Fibroblast of skin of abdomen (primary cell): ENCODE measurements at places on chromosomes 16 and 17.

GRCh38 chr16:85659805-85660511 is 28.8 kb downstream of the GINS2 start:
- DNase-seq, result peak; percentile 24

DNA sequence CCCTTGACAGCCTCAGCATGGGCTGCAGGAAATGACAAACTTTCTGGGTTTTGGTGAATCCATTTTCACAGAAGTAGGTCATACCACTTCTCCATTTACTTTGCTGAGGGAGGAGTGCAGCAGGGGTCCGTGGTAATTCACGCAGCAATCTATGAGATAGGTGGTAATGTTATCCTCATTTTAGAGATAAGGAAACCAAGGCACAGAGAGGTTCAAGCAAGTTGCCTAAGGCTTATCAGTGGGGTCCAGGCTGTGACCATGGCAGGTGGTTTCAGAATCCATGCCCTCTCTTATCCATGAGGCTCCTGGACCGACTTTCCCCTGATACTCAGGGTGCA is 12.6 kb downstream of the TBX4 start:
- no peak for DNase-seq

GRCh38 chr17:81926451-81927151 is 934 bp downstream of the MAFG start:
- peak; percentile 69 for DNase-seq

DNA sequence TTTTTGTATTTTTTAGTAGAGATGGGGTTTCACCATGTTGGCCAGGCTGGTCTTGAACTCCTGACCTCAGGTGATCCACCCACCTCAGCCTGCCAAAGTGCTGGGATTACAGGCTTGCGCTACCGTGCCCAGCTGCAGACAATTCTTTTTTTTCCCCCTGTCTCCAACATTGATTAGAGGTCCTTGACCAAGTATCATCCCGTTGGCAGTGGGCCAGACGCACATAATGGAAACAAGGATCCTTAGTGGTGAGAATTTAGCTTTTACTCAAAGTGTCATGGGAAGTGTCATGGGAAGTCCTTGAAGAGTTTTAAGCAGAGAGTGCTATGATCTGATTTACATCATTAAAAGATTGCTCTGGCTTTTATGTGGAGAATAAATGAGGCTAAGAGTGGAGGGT is 2.1 kb upstream of the FBXO47 start:
- DNase-seq, result no peak

DNA sequence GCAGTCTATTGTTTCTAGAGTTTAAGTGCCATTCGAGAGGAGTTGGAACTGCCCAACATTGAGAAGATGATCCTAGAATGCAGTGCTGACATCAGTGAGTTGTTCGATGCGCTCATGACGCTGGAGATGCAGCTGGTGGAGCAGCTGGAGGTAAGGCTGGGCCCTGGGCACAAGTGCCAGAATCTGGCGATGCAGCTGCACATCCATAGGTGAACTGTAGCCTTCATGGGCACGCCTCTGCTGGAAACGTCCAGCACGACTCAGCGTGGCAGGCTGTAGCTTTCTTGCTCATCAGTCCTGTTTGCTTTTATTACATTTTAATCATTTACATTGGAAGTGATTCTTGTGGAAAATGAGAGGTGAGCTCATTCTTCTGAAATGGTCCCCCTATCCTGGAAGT is 31.7 kb downstream of the DRC3 start:
- DNase-seq, result no peak

GRCh38 chr17:17681744-17682292 is 560 bp downstream of the RAI1 start:
- DNase-seq, result no peak

DNA sequence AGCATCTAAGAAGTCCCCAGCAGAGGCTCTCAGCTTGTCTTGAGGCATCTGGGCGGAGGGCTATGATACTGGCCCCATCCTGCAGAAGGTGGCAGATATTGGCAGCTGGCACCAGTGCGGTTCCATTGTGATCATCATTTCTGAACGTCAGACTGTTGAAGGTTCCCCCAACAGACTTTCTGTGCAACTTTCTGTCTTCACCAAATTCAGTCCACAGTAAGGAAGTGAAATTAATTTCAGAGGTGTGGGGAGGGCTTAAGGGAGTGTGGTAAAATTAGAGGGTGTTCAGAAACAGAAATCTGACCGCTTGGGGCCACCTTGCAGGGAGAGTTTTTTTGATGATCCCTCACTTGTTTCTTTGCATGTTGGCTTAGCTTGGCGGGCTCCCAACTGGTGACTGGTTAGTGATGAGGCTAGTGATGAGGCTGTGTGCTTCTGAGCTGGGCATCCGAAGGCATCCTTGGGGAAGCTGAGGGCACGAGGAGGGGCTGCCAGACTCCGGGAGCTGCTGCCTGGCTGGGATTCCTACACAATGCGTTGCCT is at the start of gene CIITA:
Gene CIITA, plus strand, starts transcription at position 404 of the 543 bp plus-strand sequence. Its CDS starts 129 bp downstream, at position 533.
- DNase-seq, result peak; percentile 91

DNA sequence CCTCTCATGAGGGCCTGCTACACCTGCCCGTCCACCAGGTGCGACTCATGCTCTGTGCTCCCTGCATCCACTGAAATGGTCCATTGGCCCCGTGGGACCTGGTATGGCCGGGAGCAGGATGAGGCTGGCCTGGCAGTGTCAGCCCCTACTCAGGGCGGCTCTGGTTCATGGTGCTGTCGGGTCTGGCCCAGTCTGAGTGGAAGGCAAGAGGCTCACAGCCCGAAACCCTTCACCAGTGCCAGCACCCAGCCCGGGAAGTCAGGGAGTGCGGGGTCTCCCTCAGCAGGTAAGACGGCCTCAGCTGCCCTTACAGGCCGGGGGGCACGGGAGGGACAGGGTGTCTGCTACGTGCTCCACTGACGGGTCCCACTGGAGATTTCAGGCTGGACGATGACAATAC is 40.5 kb upstream of the RASD1 start:
- DNase-seq, result no peak

- no peak for DNase-seq
These were observed 51.8 kb downstream of the METTL16 start for GRCh38 chr17:2459917-2460271.

DNA sequence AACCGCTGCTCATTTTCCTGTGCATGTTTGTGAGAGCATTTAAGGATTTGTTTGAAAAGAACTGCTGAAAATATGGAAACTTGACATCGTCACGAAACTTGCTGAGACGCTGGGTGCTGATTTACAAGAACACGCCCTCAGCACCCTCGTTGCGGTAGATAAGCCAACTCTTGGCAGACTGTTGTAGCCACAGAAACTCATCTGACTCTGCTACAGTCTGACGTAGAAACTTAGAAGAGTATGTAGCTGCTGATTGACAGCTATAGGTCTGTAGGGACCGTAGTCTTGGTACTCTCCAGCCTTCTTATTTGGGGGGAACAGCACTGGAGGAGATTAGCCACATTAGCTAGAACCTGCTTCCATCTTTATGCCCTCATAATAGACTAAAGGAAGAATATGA is 36.1 kb upstream of the MYH2 start:
- no peak for DNase-seq

- peak; percentile 30 for DNase-seq
These were observed 23.1 kb upstream of the C16orf78 start for GRCh38 chr16:49350265-49351095.

DNA sequence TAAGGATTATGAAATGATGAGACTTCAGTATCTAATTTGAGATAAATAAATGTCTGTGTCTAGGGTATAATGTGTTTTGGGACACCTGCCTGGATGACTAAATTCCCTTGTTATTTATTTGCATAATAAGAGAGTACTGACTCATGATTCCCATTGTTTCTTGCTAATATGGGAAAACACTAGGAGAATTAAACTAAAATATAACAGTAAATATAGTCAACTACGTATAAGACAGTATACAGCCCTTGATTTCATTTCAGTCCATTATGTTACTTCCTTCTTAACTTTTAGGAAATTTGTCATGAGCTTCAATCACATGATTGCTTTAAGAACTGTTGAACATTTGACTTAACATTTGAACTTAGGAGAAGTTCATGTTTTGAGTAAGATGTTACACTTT is 62.4 kb downstream of the VMP1 start:
- DNase-seq, result no peak

GRCh38 chr16:149024-149660 is 3.3 kb upstream of the HBZ start:
- no peak for DNase-seq

DNA sequence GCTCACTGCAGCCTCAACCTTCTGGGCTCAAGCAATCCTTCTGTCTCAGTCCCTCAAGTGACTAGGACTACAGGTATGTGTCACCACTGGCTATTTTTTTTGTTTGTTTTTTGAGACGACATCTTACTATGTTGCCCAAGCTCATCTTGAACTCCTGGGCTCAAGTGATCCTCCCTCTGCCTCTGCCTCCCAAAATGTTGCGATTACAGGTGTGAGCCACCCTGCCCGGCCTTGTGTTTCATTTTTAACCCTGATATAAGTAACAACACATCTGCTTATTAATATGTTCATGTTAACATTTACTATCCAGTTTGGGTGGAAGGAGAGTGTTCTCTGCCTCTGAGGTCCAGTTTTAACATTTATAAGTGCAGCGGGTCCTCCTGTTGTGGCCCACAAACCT is 3.1 kb downstream of the FAM20A start:
- DNase-seq, result no peak

- peak; percentile 7 for DNase-seq
These were observed 402.7 kb upstream of the TNRC6C start for GRCh38 chr17:77555741-77556291.

DNA sequence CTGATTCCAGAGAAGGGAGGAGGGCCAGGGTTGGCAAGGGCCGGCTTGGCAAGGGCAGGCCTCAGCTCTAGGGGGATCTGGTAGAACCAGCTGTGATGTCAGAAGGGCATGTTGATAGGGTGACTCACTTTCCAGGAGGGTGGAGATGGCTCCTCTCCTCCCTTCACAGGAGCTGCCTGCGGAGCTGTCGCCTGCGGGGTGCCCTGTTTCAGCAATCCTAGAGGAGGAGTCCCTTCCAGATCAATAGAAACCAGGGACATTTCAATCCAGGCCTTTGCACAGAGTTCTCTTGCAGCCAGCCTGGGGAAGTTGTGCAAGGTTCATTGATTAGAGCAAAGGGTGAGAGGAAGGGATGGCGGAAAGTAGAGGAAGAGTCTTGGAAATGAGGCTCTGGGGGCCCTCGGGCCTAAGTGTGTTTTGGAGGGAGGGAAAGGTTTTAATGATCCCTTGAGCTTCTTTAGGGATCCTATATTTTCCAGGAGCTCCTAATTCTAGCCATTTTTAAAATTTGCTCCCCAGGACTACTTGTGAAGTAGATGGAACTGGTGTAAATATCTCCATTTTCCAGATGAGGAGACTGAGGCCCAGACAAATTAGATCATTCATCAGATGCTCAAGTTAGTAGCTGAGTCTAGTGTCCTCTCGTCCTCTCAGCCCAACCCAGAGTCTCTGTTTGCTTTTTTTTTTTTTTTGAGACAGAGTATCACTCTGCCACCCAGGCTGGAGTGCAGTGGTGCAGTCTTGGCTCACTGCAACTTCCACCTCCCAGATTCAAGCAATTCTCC is 24.8 kb upstream of the CSNK2A2 start:
- DNase-seq, result peak; percentile 3

DNA sequence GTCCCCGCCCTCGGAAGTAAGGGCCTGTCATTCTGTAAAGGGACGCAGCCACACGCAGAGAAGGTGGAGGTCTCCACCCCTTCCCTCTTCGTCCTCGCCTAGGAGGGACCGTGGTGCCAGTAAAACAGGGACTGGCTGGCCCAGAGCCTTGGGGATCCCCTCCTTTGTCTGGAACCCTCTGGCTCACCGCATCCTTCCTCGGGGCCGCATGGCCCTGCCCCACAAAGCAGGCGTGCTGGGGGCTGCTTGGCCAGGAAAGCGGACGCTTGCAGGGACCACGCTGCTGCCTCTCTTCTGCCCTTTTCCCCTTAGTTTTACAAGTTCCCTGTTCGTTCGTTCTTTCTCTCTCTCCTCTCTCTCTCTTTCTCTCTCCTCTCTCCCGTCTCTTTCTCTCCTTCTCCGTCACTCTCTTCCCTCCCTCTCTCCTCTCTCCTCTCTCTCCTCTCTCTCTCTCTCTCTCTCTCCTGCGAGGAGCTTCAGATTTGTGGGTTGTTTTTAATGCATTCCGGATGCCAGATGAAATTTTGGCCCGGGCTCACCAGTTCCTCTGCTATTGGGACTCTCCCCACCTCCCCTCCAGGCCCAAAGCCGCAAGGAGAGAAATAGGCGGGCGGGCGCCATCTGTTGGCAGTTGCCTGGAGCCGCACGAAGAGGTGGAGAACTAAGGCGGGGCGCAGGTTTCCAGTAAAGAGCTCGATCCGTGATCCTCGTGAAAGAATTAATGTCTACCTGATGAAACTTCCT is 35.1 kb upstream of the CDRT4 start:
- peak; percentile 97 for DNase-seq

DNA sequence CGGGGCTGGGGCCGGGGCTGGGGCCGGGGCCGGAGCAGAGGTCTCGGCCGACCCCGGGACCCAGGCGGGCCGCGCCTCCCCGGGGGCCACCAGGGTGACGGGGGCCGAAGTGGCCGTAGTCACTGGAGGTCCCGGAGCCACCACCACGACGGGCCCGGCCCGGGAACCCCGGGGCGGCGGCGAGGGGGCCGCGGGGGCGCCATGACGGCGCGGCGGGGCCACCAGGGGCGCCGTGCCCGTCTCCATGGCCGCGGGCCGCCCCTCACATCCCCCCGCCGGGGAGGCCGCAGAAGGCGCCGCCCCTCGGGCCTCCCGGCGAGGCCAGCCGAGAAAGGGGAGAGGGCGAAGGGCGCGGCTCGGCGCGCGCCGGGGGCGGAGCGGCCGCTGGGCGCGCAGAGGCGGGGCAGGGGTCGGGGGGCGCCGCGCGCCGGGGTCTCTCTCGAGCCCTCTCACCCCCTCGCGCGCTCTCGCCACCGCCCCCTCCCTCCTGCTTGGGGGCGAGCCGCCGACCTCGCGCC is 297 bp downstream of the TBC1D10B start:
- DNase-seq, result no peak

DNA sequence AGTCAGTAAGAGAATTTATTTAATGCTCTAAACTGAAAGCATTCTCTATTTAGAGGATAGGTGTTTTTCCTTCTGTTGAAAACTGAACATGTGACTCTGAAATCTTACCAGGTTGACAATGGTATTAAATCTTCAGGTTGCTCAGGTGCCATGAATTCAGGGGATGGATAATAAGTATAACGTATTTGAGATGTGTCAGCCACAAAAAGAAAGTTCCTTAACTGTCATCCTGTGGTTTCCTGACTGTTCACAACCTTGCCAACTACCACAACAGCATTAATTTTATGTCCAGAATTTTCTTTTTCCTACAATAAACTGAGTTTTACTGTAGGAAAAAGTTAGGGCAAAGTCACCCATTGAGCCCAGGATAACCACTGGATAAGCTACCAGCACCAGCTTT is 243.3 kb upstream of the PSMD7 start:
- DNase-seq, result no peak
